Ovary (tissue), 10 donors: ENCODE measurements at places on chromosomes 3 and 15. TPM values are rescaled to one million over a fixed set of nuclear protein-coding genes. Genes with fewer than 3 reads are reported as not detected.

DNA sequence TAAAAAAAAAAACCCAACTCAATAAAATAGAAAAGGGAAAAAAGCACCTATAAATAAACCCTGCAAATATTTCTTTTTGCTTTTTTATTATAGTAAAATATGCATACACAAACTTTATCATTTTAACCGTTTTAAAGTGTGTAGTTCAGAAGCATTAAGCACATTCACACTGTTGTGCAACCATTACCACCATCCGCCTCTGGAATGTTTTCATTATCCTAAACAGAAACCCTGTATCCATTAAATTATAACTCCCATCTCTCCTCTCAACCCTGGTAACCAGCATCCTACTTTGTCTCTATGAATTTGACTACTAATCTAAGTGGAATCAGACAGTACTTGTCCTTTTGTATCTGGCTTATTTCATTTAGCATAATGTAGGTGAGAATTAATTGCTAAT, 15.0 kb downstream of the CDCP1 start:
- no peak for DNase-seq

The NFKBIZ gene
- 45.5 TPM for total RNA-seq

DNA sequence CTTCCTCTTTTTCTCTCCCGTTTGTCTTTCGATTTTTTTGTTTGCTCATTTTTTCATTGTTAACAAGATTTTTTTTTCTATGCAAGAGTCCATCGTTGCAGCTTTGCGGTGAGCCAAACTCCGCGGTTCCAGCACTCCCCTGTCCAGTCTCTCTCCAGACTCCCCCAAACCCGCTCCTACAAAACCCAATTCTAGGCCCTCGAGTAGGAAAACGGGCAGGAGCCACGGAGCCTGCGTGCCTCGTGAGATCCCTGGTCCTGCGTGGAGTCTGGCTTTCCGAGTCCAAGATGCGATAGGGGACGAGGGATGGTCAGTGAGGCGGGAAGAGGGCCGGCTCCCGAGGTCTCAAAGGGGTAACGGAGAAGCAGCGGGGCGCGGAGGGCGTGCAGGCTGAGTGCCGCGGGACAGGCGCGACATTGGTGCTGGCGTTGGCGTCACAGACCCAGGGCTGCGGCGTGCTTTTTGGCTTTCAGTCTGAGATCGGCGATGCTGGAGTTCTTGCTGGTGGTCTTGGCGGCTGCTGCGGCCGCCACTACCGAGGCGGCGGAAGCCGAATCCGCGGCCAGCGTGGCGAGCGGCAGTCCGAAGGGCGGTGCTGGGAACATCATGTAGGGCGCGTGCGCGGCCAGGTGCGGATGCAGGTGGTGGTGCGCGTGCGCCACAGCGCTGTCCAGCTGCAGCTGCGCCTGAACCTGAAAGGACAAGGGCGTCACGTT, 8.5 kb downstream of the SHOX2 start:
- no peak for DNase-seq

The IQCF2 gene
- total RNA-seq = not detected

The ZNF662 gene
- 26.0 TPM for total RNA-seq

DNA sequence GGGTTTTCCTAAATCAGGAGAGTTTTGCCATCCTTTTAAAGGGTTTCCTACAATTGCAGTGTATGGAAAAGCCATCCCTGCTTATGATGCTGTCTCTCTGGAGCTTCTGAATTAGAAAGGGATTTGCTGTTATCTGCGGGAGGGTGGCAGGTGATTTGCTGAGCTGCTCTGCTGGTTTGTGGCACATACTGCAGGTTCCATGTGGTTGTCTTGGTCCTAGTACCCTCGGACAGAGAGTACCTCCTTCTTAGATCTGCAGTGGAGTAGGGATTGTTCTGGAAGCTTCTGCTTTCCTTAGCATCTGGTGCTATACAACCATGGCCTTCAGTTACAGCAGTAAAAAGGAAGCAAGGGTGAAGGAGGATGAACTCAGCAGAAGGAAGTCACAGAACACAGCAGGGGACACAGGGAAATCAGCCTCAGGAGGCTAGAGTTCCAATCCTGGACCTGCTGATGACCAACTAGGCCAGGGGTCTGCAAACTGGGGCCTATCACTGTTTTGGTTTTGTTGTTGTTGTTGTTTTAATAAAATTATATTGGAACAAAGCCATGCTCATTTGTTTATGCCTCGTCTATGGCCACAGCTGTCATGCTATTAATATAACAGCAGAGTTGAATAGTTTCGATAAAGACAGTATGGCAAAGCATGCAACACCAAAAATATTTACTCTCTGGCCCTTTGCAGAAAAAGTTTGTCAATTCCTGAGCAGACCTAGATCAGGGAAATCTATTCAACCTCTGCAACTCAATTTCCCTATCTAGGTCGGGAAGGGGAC, 39.5 kb downstream of the STARD5 start:
- DNase-seq = no peak

GRCh38 chr3:40997711-40998519, 201.4 kb upstream of the CTNNB1 start:
- DNase-seq = no peak

DNA sequence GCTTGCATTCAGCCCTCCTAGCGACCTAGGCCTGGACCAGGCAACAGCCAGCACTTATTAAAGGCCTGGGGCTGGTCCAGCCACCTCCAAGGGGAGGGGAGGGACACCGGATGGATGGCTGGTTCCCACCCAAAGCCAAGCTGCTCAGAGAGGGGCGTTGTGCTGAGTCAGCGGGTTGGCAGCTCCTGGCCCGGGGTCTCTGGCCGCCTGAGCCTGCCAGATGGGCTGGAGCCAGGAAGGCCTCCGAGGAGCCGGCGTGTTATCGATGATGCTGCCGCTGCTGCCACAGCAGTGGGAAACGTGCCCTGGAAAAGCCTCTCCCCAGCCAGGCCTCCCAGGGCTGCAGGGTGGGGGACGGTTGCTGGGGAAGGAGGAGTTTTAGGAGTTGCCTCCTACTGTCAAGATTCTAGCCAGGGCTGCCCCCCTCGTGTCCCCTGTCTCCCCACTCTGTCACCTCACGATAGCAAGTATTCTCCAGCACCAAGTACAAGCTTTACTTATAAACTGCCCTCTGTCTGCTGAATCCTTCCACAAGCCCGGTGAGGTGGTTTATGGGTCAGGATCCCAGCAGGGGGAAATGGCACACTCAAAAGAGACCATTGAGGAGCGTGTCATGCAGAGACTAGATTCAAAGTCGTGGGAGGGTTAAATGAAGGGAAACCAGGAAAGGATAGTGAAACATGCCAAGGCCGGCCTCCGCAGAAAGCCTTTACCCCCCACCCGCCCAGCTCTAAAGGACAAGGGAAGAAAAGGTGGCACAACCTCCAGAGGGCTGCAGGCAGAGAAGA, 43.2 kb upstream of the TSEN2 start:
- peak; percentile 59 for DNase-seq

- DNase-seq = no peak
Observed at GRCh38 chr3:64901986-64902516, 214.3 kb upstream of the ADAMTS9 start.

The HSPBAP1 gene
- total RNA-seq = 6.5 TPM

The FAM107A gene
- 14.4 TPM for total RNA-seq

DNA sequence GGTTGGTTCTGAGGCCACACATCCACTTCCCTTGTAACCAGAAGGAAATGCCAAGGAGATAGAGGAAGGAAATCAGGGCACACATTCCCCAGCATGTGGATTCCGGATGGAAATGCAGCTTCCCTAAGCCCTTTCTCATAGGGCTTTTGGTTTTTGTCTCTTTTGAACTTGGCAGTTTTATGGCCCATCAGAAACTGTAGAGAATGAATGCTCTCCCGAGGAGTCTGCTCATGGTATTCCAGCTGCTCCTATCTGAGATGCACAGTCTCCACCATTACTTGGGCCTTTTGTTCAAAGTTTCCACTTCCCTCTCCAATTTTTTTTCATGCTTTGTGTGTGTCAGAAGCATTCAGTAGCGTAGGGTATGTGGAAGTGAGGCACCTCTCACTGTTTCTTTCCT, 21.2 kb downstream of the XYLB start:
- DNase-seq = no peak

The AADACL2 gene
- not detected for total RNA-seq

- no peak for DNase-seq
Observed at GRCh38 chr3:24440760-24441464, 53.7 kb downstream of the THRB start.

DNA sequence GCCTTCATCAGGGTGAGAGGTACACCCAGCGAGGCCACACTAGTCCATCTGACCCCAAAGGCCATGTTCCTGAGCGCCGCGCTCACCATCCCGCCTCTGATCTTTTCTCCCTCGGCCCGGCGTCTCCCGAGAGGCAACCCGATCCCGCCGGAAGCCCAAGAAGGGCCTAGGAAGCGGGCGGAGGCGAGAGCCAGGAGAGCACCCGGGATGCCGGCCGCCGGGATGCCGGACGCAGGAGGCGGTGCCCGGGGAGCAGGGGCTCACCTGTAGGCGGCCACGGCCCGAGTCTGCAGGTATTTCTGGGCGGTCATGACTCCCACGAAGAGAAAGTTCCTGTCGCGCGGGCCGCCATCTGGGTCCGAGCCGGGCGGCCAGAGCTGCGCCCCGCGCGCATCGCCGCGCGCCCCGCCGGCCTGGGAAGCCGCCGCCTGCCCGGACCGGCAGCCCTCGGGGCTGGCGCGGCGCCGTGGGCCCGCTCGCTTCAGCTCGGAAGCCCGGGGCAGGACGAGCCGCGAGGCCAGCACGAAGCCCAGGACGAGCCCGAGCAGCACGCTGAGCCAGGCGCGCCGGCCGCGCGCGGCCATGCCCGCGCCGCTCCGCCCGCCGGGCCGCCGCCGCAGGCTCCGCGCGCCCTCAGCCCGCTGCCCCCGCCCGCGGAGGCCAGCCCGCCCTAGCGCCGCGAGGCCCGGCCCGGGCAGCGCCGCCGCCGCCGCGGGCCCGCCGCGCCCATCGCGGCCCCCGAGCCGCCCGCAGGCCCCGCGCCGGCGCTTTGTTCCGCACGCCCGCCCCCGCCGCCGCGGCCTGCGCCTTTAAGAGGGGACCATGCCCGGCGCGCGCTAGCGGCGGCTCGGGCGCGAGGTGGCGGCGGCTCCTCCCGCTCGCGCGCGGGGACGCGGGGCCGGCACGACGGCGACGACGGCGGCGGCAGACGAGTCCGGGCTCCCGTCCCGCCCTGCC, 697 bp downstream of the CHSY1 start:
- DNase-seq = peak; percentile 53

GRCh38 chr3:142785996-142786395, 62.2 kb downstream of the TRPC1 start:
- no peak for DNase-seq

GRCh38 chr3:62712746-62713145, 162.5 kb downstream of the CADPS start:
- no peak for DNase-seq

The ATP8B4 gene
- total RNA-seq = 7.1 TPM

GRCh38 chr15:89340573-89340972, 5.9 kb upstream of the POLG start:
- peak; percentile 35 for DNase-seq

The SLC2A2 gene
- total RNA-seq = 0.10 TPM

- DNase-seq = no peak
Observed at GRCh38 chr3:51796854-51797253, 17.8 kb upstream of the IQCF6 start.

The CPNE9 gene
- total RNA-seq = not detected

GRCh38 chr15:50854601-50855490, 53.6 kb upstream of the AP4E1 start:
- DNase-seq = no peak

DNA sequence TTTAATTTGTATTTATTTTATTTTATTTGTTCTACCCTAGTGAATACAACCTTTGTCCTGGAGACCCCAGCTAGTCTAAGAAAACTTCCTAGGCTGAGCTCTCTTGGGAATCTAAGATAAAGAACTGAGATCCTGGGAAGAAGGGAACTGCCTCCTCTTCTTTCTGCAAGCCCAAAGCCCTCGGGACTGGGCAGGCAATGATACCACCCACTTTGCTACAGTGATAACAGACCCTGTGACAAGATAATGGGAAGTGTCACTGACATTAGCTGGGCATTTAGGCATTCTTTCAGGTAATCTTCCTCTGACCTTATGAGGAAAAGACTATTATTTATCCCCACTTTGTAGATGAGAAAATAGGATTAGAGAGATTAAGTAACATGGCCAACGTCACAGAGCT, 15.1 kb downstream of the TYRO3 start:
- no peak for DNase-seq

- DNase-seq = no peak
Observed at GRCh38 chr3:23113455-23114171, 89.5 kb upstream of the UBE2E2 start.

- DNase-seq = no peak
Observed at GRCh38 chr15:47932951-47933641, 187.7 kb upstream of the SLC24A5 start.

The DHFR2 gene
- 4.6 TPM for total RNA-seq

The PATL2 gene
- total RNA-seq = 1.8 TPM

- DNase-seq = no peak
Observed at GRCh38 chr3:50573566-50574443, 4.5 kb downstream of the HEMK1 start.

The GOLIM4 gene
- total RNA-seq = 20.7 TPM

GRCh38 chr3:132784502-132785025, 62.4 kb upstream of the NPHP3 start:
- no peak for DNase-seq

The IL17RC gene
- total RNA-seq = 46.5 TPM

The PIGZ gene
- 1.4 TPM for total RNA-seq

GRCh38 chr3:16789344-16790120, 95.2 kb upstream of the PLCL2 start:
- no peak for DNase-seq

GRCh38 chr3:60707452-60708020, 543.7 kb downstream of the FHIT start:
- no peak for DNase-seq

- no peak for DNase-seq
Observed at GRCh38 chr3:10002951-10003350, 16.3 kb upstream of the EMC3 start.

The ADGRG7 gene
- not detected for total RNA-seq

DNA sequence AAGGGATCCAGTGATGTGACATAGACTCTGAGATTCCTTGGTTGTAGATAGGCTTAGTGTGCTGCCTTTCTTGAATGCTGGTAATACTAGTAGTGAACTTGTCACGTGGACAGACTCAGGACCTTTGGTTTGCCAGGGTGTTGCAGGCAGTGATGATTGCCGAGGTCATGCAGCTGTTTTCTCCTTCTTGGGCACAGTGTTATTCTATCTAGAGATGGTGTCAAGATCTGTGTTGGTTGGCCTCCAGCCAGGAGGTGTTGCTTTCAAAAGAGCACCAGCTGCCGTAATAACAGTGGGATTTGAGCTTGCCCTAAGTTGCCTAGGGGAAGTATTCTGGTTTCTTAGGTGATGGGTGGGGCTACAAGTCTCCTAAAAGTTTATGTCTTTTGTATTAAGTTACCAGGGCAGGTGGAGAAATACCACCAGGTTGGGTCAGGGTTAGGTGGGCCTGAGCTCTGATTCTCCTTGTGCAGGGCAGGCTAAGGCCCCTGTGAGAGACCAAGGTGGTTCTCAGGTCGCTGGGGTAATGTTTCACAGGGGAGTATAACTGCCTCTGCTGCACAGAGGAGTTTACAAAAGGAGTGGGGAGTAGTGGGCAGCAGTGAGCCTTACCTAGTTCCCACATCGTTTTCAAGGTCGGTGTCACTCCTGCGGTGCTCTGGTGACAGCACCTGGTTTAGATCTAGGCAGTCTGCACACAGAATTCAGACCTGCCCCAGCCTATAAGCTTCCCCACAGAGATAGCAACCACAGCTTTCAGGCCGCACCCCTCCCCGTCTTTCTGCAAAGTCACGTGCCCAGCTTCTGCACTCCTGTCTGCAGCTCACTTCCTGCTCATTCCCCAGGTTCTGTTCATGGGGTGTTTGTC, 350.3 kb downstream of the DOCK3 start:
- no peak for DNase-seq

GRCh38 chr3:117168896-117169295, 459.3 kb downstream of the TUSC7 start:
- DNase-seq = no peak

GRCh38 chr15:100438570-100438969, 90.2 kb downstream of the CERS3 start:
- DNase-seq = peak; percentile 81
